Effector memory CD4-positive, alpha-beta T cell (primary cell): ENCODE measurements at places on chromosomes 12 and 14.
A peak's percentile ranks its signal among the peaks of the same experiment; 100 is the strongest.

DNA sequence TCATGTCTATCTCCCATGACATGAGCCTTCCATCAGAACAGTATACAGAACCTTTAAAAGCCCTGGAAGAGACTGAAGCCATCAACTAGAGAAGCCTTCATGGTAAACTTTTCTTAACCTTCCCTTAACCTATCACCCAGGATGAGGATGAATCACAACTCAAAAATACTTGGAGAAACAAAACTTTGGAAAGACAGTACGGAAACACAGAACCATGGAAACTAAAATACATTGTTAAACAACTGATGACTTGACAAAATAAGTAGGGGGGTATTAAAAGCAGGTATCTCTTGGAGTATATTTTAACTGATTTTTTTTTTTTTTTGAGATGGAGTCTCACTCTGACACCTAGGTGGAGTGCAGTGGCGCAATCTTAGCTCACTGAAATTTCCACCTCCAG, 8.7 kb downstream of the TM7SF3 start:
- no peak for DNase-seq

GRCh38 chr14:68824517-68825347, 31.9 kb upstream of the ZFP36L1 start:
- no peak for DNase-seq

GRCh38 chr12:126160912-126161311, 1095.7 kb downstream of the AACS start:
- no peak for DNase-seq

DNA sequence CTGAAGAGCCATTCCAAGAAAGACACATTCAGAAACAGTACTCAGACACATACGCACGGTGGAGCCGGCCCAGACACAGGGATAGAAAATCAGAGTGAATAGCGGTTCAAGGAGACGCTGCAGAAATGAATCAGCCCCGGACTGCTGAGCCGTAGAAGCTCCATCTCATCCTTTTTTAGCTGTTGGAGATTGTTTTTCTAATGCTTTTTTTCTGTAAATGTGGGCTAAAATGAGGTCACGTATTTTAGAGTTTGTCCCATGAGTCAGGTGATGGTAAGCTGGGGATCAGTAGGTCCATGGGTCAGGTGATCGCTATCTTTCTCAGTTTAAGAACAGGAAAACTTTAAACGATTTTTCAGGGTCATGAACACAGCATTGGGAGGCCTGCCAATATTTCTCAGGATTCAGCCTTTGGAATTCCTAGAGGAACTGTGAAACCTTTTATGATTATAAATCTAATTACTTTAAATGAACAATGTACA, 202.4 kb downstream of the ITPR2 start:
- no peak for DNase-seq

- DNase-seq = no peak
These were observed 43.5 kb upstream of the EIF5 start for GRCh38 chr14:103290494-103290893.

GRCh38 chr12:67773896-67774295, 125.4 kb downstream of the DYRK2 start:
- DNase-seq = no peak

DNA sequence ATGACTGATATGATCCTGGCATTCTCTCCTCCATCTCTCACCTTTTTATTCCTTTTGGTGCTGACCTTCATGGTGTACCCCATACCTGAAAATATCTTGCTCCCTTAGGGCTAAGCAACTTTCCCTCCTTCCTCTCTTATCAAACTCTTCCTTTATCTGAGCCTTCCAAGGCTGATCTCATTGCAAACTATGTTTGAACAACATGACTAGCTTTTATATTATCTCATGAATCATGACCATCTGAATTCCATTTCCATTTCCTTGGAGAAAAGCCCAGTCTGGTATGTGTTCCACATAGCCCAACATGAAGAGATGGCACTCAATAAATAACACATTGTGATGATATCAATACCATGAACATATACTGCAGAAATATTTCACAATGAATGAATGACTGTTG, 111.6 kb downstream of the TSPAN8 start:
- no peak for DNase-seq

- DNase-seq = no peak
These were observed 267.4 kb downstream of the ALG10 start for GRCh38 chr12:34289431-34290380.

- no peak for DNase-seq
These were observed 59.7 kb downstream of the E2F7 start for GRCh38 chr12:77005611-77006098.

GRCh38 chr12:26871985-26872384, 39.0 kb upstream of the ITPR2 start:
- no peak for DNase-seq

- DNase-seq = no peak
These were observed 161.8 kb upstream of the IGF1 start for GRCh38 chr12:102642199-102642598.

DNA sequence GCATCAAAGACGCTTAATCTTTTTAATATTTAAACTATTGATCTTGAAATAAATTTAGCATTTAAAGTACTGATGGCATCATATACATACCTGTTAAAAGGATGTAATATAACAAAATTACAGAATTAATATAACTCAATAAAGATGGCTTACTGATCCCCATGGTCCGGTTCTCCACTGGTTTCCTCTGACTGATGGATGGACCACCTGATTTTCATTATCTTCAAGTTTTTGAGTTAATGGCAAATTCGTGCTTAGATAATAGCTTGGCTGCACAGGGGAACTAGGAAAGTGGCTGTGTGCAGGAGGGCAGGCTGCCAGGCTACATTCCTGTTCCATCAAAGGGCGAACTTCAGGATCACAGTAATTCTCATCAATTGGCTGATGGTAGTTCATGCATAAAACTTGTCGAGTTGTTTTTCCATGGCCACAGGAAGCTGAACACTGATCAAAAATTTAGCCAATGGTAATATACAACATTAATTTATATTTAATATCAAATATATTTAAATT, 123.9 kb downstream of the ADAMTS20 start:
- DNase-seq = no peak

GRCh38 chr12:26853303-26854030, 20.5 kb upstream of the ITPR2 start:
- DNase-seq = peak; percentile 30

- no peak for DNase-seq
These were observed 101.6 kb upstream of the PLEKHG7 start for GRCh38 chr12:92601176-92601575.

- no peak for DNase-seq
These were observed 42.7 kb upstream of the CRACR2A start for GRCh38 chr12:3795492-3796133.

DNA sequence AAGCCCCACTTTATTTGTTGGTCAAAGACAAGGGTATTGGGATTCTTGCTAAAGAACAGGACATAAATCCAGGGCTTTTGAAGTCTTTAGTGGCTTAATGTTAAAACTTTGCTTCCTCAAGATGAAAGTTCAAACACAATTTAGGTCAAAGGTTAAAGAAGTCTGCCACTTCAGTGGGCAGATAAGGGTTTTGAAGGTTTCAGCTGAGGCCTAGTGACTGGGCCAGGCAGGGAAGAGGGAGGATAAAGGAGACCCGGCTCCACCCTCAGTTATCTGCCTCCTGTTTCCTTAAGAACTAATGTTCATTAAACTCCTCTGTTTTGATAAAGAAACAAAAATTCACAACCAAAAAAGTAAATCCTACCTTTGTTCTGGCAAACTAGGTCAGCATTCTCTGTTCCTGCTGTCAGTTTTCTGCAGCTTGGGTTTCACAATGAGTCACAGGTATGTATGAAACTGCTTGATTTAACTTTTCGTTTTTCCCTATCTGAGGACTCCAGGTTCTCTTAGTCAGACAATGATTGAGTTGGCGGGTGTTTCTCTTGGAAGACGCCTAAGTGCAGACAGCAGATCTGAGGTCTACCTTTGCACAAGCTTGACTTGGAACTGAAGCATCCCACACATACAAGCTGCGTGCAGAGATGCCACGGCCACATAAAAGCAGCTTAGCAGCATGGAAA, 208.3 kb downstream of the EXOC5 start:
- DNase-seq = no peak

- no peak for DNase-seq
These were observed 126.0 kb upstream of the FKBP4 start for GRCh38 chr12:2668816-2669215.

- no peak for DNase-seq
These were observed 288.2 kb downstream of the PAWR start for GRCh38 chr12:79402606-79403005.

DNA sequence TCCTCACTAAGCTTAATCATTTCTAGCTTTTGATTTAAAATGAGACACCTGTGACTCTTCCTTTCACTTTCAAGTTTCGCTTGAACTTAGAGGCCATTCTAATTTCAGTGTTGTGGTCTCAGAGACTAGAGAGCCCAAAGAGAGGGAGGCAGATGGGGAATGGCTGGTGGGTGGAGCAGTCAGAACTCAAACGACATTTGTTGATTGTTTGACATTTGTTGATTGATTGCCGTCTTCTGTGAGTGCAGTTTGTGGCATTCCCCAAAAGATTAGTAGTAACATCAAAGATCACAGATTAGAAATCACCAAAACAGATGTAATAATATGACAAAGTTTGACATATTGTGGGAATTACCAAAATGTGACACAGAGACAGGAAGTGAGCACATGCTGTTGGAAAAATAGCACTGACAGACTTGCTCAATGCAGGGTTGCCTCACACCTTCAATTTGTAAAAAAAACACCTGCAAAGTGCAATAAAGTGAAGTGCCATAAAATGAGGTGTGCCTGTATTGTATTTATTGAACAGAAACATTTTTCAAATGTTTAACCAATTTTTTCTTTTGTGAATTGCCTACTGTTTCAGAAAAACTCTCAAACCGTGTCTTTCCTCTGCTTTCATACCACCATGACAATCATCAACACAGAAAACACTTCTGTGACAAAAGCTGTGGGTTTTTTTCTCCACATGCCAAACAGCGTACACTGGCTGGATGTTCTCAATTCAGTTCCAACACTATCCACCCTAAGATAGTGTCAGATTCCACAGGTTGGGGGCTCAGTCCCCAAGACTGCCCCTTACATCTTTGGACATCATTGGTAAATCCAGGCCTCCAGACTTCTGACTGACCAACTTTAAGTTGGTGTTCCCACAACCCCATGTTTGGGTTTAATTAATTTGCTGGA, 376.3 kb upstream of the RGS6 start:
- DNase-seq = peak; percentile 27

DNA sequence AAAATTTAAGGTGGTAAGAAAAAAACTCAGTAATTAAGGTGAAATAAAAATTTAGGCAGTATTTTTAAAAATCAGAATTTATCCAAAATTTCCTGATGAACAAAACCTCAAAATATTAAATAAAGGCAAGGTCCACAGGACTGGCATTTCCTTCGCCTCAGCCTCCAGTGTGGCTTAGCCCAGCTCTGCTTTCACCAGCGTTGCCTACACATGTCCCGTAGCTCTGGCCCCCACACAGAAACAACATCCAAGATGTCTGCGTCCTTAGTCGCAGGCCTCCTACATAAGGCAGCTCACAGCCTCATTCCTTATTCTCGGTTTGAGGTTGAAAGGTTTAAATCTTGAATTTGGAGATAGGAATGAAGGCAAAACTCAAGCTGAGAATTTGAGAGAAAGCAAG, 274.3 kb downstream of the SYT1 start:
- no peak for DNase-seq
